ENCODE measurements at places on chromosomes 6 and 20.

DNA sequence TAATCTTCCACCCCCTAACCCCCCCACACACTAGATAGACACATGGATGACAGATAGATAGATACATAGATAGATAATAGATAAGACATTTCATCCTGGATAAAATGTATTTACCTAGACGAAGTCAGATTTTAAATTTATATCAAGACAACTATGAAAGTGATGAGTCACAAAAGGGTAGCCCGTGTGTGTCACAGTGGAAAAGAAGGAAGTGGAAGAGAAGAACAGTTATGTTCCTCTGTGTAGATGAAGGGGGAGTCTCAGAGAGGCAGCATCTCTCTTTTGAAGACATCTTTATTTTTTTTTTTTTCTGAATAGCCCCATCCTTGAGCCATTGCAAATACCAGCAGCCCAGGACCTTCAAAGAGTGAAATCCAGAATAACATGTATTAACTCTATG lies 121.7 kb upstream of the VGLL2 start:
- no peak for DNase-seq

GRCh38 chr6:49849213-49849907 lies 17.0 kb downstream of the CRISP1 start:
- peak; percentile 32 for DNase-seq

GRCh38 chr6:11356404-11357155 lies 124.1 kb upstream of the NEDD9 start:
- no peak for DNase-seq

GRCh38 chr20:46523108-46523507 lies 9.7 kb upstream of the ZNF334 start:
- DNase-seq = no peak

GRCh38 chr6:38150681-38151296 lies 331.3 kb downstream of the ZFAND3 start:
- no peak for DNase-seq

GRCh38 chr20:9597547-9597946 lies 83.2 kb downstream of the LAMP5 start:
- DNase-seq = no peak

DNA sequence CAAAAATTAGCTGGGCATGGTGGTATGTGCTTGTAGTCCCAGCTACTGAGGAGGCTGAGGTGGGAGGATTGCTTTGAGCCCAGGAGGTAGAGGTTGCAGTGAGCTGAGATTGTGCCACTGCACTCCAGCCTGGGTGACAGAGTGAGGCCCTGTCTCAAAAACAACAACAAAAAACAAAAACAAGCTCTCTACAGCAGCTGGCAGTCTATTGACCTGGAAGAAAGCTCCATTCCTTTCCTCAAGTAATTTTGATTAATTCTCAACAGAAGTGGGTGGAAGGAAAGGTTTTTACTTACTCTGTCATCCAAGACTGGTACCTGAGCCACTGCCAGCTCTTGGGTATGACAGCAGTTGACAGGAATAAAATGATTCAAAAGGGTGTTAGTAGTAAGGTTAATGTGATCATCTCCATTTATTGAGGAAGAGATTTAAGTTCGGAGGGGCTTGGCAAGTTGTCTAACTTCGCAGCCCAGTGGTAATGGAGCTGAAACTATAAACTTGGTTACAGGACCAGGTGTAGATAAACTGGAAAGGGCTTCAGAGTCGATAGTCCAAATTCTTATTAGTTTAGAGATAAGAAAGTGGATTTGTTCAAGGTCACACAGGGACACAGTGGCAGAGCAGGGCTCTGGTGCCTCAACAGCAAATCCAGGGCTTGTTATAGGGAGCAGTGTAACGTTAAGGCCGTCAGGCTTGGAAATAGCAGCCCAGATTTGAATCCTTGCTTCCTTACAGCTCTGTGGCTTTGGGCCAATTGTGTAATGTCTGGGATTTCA lies 14.8 kb downstream of the SRSF3 start:
- DNase-seq = no peak

DNA sequence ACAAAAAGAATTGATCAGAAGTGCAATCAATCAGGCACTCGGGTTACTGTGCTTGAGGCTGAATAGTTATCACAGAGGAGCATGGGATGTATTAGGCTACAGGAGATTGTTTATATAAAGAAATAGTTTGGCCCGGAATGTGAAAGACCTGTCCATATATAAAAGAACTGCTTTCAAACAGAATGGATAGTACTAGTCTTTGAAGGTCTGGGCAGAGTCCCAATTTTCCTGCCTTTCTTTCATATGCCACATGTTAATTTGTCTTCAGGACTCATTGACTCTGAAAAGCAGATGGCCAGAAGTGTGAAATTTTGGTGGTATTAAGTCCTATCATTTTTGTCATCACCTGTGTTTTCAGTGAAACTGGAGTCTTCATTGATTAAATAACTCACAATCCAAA lies 314.5 kb downstream of the EYA4 start:
- no peak for DNase-seq

DNA sequence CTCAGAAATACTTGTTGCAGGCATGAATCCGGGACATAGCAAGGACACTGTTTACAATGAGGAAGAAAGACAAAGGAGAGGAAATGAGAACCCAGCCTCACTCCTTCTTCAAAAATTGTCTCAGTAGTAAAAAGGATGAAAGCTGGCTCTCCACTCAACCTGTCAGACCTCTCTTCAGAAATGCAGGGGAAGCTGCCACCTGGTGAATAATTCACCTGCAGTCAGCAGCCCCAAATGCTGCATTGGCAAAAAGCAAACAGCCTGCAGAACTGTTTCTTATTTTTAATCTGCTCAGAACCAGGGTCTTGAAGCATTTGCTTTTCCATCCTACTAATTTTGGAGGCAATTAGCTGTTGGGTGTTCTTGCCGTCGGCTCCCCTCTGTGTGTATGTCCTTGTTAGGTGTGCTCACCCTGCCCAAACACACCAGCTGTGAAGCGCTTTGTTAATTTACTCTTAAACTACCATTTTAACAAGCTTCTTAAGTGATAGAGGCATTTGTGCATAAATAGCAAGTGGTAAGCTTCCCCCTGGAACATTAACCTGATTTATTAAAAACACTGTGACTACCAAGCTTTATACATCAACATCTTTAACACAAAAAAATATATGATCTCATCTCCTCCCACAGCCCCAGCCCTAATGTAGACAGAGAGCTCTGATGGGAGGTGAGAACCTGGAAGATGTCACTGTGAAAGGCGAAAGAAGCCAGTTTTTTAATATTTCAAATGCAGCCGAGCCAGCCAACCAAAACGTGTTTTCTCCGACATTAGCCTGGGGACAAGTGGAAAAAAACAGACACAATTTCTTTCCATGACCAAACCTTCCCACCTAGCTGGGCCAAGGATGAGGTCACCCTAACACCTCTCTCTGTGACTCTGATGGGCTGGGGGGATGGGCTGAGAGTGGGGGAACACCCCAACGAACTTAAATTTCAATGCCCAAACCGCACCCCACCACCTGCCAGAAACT lies 451.0 kb upstream of the SULF2 start:
- no peak for DNase-seq

GRCh38 chr6:126153661-126154060 lies 167.3 kb downstream of the TRMT11 start:
- no peak for DNase-seq

DNA sequence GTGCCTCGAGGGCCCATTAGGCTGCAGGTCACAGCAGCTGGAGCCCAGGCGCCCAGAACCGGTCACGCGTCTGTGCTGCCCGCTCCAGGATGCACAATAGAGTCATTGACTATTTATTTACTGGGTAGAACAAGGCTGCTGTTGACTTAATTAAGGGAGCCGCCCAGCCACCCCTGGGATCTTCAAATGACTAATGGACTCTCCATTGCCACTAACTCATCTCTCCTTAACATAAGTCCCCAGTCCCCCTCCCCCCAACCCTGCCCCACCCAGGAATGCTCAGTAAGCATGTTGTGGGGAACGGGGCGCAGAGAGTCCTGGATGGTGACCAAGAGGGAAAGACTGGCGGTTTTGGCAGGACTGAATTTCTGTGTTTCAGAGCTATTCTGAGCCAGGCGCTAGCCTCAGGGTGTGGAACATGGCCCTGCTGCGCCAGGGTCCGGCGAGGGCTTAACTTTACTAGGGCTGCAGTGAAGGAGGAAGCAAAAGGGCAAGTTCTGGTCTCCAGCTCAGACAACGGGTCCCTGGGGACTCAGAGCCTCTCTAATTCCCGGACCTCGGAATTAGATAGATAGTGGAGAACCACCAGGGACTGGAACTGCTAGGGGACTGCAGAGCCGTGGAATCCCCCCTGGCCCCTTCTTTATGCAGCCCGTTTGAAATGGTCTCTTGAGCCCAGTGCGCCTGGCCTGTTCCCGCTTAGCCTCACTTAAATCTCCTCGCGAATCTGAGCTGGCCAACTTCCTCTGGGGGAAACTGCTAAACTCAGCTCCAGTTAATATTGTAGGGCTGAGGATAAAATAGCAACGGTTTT lies 1.5 kb upstream of the GRIK2 start:
- DNase-seq = no peak
